ENCODE measurements at places on chromosomes 1 and 21.

GRCh38 chr1:204102739-204103430 lies 30.0 kb downstream of the SOX13 start:
- DNase-seq = no peak

DNA sequence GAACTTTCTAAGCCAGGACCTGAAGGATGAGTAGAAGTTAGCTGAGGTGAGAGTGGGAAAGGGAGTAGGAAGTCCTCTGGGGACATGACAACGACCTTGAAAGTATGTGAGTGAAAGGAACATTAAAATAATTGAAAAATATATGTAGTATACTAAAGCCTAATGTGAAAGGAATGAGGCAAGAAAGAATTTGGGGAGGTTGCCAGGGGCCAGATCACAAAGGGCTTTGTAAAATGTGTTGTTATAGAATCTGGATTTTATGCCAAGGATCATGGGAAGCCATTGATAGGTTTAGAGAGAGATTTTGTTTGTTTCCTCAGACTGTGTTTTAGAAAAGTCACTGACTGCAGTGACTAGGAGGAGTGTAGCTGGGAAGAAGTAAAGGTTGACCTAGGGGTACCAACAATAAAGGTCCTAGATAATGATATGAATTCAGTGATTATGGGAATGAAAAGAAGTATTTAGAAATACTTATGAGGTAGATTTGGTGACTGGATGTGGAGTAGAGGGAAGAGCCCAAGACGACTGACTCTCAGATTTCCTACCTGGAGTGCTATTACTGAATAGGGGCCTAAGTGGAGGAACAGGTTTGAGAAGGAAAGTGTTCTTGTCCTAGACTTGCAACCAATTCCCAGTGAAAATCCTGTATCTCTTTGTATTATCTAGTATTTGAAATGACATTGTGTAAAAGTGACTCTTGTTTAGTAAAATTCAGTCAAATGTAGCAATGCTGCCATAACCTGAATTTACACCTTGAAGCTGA lies 179.8 kb downstream of the PHTF1 start:
- no peak for DNase-seq

GRCh38 chr1:158537609-158538008 lies 16.6 kb downstream of the OR6Y1 start:
- no peak for DNase-seq

- DNase-seq = no peak
These were observed 433.4 kb downstream of the KIF26B start for GRCh38 chr1:245588116-245588639.

DNA sequence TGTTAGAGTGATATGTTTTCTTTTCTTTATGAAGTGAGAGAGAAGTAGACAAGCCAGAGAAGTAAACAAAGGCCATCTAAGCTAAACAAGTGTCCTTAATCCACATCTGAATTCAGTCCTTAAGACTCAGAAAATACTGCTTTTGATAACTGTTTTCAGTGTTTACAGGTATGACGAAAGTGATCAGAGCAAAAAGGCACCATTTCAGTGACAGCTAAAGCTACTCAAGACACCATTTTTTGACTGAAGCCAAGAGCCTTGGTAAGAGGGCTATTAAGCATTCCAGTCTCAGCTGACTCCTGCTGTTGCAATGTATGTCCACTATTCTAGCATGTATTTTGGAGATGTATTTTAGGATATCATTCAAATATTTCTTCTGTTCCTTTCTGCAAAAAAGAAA lies 4.1 kb downstream of the KMO start:
- no peak for DNase-seq

GRCh38 chr21:30839304-30839703 lies 9.7 kb upstream of the KRTAP7-1 start:
- no peak for DNase-seq

DNA sequence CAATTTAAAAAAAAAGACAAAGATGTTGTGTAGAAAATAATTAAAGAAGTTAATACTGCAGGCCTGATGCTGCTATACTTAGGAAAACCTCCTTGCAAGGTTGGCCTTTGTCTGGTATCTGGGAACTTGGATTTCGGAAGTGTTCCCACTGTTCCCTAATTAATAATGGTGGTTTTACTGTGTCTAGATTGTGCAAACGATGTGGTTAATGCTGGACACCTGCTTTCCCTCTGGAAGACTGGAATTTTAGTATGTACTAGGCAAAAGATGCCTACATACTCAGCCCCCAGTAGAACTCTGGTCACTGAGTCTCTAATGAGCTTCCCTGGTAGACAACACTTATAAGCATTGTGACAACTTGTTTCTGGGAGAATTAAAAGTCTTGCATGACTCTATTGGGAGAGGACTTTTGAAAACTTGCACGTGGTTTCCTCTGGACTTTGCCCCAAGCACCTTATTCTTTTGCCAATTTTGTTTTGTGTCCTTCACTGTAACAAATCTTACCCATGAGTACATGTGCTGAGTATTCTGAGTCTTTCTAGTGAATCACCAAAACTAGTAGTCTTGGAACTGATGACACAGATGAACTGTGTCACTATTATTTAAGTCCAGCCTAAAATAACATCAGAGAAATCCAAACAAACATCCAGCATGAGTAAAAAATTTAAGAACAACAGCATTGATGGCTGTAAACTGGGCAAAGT lies 40.4 kb downstream of the LIN9 start:
- no peak for DNase-seq

DNA sequence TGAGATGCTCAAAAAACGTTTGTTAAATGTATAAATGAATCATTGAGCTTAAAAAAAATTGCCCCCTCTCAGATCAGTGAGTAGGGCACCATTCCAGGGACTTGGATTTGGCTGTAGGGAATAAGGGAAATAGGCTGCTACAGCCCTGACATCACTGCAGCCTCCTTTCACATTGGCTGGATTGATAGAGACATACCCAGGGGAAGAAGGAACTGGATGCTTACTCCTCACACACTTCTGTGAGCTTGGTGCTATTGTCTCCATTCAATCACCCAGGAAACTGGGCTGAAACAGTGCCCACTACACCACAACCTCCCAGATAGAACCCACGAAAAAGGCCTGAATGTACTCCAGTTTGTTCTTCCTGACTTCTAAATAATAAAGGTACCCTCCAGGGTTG lies 87.2 kb downstream of the TGFBR3 start:
- DNase-seq = no peak

- peak; percentile 51 for DNase-seq
These were observed 23.3 kb downstream of the CELA3A start for GRCh38 chr1:22024485-22025367.

DNA sequence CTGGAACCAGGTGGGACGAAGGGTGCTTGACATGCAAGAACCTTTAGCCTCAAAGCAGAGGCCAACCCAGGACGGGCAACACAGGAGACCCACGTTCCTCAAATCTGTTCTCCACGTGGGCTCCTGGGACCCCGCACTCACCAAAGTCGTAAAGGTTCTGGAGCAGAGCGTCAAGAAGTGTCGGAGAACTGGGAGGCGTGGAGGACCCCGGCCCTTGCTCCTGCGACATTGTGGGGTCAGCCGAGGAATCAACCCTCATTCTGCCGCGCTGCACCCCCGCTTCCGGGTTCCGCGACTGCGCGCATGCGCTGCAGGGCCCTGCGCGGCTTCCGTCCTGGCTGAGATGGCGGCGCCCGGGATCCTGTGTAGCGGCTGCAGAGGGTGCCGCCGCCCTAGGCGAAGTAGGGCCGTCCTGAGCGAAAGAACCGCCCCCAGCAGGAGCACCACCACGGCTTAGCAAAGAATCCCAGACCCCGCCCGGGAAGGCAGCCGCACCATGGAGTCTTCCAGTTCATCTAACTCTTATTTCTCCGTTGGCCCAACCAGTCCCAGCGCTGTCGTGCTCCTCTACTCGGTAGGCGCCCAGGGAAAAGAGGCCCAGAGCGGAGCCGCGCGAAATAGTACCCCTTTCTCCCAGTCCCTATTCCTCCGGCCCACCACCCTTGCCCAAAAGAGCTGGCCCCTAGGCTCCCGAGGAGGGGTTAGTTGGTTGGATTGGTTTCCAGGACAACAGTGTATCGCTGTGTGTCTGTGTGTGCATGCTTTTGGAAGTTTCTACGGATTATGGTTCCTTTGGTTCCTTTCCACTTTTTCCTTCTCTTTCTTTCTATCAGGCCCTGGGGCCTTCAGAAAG lies at the start of gene GNPAT:
GNPAT (plus strand) TSS at position 330 of the 853 bp plus-strand sequence; CDS start at position 497, 167 bp downstream.
- DNase-seq = peak; percentile 86

- DNase-seq = no peak
These were observed 22.1 kb downstream of the MRAP start for GRCh38 chr21:32320726-32321125.

GRCh38 chr1:167996266-167996665 lies 59.4 kb upstream of the MPC2 start:
- no peak for DNase-seq

DNA sequence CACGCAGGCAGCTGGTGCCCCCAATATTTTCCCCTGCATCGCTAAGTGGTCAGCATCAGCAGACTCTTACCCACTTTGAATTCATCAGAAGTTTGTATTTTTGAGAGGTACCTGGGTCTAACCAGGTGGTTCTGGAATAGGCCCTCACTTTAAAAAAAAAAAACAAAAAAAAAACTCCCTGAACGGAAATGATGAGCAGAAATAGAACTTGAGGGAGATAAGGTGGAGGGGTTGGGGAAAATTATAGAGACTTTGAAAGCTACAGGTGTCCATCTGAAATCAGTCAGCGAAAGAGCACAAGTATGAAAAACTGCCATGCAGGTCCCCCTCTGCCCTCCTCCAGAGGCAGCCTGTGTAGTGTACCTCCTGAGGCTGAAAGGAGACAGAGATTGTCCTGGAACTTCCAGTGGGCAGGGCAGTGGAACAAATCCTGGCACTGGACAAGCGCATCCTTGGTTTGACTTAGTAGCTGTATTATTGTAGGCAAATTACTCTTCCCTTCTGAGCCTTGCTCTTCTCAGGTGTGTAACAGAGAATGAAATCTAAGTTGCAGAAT lies 1.2 kb downstream of the SLAMF7 start:
- DNase-seq = no peak

- no peak for DNase-seq
These were observed 11.7 kb upstream of the UCK2 start for GRCh38 chr1:165815725-165816124.

DNA sequence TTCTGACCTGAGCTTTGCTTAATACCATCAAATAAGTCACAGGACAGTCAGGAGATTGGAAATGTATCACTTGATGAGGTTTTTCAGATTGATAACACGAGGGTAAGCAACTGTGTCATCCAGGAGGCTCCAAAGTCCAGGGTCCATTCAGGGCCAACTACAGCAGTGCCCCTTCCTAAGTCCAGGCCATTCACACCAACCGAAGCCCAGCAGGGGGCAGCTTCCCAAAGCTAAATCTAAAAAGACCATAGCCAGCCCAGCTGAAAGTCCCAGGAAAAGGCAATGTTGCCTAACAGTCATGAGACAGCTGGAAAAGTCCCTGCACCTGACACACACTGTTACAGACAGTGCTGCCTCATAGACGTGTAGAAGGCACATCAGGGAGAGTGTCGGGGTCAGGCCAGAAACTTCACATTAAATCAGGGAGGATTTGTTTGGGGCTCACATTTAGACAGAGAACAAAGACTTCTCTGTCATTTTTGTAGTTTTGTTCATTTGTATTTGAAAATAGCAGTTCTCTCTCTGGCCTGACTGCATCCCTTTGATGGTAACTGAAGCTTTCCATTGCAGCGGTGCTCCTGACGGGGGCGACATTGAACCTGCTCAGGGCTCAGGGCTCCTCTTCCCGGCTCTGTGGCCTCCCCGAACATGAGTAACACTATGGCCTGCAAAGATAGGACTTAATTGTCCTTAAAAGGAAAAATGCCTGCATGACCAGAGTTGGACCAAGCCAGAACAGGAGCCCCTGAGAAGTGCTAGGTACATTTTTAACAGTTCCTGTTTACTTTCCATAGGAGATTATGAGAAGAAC lies 200.4 kb downstream of the NRIP1 start:
- DNase-seq = no peak

Measured in stimulated activated CD8-positive, alpha-beta memory T cell treated with anti-CD3 and anti-CD28 coated beads, Interleukin-12 subunit alpha, Interleukin-12 subunit beta, amount 100 ng/mL, for 4 hours (primary cell).